ENCODE measurements at places on chromosomes 4 and X. TPM values are rescaled to one million over a fixed set of nuclear protein-coding genes. Genes with fewer than 3 reads are reported as not detected.

GRCh38 chr4:2116687-2117400 is 57.7 kb downstream of the NAT8L start:
- no peak for DNase-seq

- peak; percentile 26 for DNase-seq
These were observed 61.7 kb downstream of the NBDY start for GRCh38 chrX:56790778-56791177.

DNA sequence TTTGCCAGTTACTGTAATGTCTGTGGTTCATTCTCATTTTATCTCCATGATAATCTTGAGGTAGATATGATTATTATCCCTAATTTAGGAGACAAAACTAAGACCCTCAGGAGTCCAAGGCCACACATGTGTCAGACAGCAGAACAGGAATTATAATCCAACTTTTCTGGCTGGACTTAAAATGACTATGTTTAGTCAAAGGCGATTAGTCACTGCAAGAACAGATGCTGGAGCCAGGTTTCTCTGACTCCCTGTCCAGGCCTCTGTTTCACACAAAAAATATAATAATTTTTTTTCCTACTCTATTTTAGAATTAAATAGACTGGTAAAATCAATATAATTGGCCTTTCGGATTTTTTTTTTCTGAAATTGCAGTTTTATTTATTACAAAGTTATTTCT is 56.7 kb upstream of the TMEM131L start:
- DNase-seq, result no peak

GRCh38 chrX:40140706-40141499 is 43.1 kb upstream of the BCOR start:
- peak; percentile 72 for DNase-seq

DNA sequence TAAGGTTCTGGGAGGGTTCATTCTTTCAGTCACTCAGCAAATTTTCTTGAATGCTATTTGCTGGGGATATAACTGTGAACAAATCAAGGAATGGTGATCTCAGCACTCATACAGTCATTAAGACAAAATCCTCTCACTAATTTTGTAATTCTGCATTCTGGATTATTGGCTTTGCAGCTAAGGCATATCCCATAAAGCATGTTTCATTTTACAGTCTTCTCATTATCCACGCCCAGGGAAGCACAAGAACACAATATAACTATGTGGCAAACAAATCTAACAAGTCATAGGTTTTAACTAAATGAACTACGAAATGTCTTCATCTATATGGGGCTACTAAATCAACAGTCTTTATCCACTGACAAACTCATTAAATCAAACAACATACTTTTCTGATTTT is 139.9 kb downstream of the CAMK2D start:
- DNase-seq, result no peak

DNA sequence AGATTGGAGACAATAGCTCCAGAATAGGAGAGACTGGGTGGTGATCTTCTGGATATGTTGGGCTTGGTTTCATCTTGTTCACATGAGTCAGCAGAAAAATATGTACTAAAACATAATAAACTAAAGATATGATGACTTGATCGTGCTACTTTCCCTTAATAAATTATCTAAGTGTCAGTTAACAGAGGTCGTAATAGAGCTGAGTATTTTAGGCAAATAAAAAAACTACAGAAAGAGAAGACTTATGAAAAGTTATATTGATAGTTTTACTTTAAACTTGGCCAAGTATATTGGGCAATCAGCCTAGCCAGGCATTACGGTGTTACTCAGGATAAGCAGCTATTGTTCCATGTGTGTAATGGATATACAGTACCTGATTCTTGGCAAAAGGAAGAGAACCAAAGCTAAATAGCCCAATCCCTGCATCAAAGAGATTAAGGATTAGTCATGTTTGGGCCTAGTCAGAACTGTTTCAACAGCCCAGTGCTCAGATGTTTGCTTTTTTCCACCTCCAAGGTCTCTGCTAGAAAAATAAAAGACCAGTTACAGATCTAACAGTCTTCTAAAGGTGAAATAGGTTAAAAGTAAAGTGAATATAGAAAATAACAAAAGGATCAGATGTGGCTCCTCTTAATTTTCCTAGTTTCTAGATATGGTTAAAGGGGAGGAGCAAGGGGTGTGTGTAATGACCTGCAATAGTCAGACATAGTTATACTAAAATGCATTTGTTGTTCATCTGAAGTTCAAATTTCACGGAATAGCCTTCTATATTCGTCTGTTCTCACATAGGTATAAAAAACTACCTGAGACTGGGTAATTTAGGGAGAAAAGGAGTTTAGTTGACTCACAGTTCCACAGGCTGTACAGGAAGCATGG is 262.6 kb downstream of the ADGRL3 start:
- DNase-seq, result no peak

DNA sequence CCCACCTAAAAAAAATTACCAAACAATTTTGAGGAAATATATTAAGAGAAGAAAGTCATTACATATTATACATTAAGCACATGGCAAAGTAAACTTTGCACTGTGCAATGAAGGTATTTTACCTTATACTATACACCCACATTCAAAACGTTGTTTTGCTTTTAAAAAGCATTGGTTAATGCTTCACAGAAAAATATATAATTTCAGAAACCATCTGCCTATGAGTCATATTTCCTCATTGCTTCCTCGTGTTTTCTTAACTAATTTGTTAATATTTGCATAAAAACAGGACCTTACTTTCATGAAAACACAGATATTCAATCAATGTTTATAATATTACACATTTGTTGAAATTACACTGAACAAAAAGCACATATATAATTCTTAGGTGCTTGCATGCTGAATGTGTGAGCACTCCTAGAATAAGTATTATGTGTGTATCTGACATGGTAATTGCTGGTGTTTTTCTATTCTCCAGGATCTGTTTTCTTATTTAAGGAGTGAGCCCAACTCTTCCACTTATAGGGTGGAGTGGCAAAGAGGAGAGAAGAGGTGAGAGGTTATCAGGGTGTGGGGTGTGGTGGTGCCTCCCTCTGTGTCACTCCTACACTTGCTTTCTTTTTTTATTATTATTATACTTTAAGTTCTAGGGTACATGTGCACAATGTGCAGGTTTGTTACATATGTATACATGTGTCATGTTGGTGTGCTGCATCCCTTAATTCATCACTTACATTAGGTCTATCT is 95.1 kb upstream of the IQCM start:
- DNase-seq, result no peak

DNA sequence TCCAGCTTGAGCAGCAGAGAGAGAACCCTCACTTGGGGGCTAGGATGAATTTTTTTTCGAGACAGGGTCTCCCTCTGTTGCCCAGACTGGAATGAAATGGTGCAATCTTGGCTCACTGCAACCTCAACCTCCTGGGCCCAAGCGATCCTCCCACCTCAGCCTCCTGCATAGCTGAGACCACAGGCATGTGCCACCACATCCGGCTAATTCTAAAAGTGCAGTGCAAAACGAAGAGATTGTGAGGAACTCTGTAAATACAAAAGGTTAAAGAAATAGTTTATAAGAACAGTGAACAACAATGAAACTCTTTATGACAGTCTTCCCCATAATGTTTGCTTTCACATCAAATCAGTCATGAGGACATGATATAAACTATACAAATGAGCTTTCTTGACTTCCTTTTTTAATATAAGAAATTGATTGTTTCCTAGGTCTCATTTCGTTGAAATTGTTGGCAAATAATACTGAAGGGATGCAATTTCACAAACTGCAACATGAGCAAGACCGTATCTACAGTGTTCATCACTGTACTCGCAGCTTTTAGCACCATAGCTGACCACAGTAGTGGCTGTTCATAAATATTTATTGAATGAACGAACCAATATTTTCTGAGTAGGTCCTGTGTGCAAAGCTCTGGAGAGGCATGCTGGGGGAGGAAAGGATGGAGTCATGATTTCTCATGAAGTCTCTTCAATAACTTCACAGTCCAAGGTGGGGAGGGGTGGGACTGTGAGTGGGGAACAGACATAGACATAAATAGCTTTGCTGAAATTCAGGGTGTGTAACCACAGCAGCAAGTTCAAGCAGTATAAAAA is 116.1 kb downstream of the SHROOM3 start:
- DNase-seq, result no peak

GRCh38 chrX:53494436-53494835 is 60.3 kb upstream of the HSD17B10 start:
- no peak for DNase-seq

GRCh38 chr4:5503336-5503936 is 204.9 kb downstream of the EVC2 start:
- no peak for DNase-seq

GRCh38 chrX:18793601-18794089 is 86.2 kb downstream of the PPEF1 start:
- no peak for DNase-seq

- no peak for DNase-seq
These were observed 776 bp downstream of the CEP44 start for GRCh38 chr4:174284487-174284886.

DNA sequence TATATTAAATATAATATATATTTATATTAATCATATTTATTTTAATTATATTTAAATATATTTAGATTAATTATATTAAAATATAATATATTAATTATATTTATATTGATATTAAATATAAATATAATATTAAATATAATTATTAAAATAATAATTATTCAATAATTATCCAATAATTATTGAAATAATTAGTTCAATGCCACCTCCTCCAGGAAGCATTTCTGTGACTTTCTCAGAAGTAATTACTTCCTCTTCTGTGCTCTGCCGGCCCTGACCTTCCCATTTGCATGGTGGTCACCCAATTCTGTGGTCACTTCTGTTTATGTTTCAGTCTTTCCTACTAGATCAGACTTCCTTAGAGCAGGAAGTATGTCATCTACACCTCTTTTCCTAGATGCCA is 45.8 kb downstream of the EVC2 start:
- no peak for DNase-seq

Gene UGT2A1
- not detected for total RNA-seq

Gene ZNF157
- 0.27 TPM for total RNA-seq

Gene CXCL11
- total RNA-seq, result not detected

Gene SYTL5
- total RNA-seq, result under 0.01 TPM

Gene SOD3
- 69.1 TPM for total RNA-seq

All from sigmoid colon (tissue), 7 donors.